Astrocyte of the hippocampus (primary cell): ENCODE measurements at places on chromosomes 1 and 21.

GRCh38 chr1:26038477-26038876, 7.4 kb downstream of the SLC30A2 start:
- no peak for DNase-seq

DNA sequence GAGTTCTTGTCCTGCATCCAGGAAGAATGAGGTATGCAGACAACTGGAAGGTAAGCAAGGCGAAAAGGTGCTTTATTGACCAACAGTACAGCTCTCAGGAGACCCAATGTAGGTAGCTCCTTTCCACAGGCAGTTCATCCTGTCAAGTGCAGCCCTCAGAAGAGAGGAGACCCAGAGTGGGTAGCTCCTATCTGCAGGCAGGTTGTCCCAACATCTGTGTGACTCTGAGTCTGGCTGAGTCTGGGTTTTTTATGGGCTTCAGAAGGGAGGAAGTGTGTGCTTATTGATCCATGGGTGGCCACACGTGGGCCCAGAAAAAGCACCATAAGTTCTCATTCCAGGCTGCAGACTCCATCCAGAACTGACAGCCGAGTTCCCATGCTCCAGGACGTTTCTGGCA, 34.0 kb downstream of the ZNF691 start:
- DNase-seq: no peak

DNA sequence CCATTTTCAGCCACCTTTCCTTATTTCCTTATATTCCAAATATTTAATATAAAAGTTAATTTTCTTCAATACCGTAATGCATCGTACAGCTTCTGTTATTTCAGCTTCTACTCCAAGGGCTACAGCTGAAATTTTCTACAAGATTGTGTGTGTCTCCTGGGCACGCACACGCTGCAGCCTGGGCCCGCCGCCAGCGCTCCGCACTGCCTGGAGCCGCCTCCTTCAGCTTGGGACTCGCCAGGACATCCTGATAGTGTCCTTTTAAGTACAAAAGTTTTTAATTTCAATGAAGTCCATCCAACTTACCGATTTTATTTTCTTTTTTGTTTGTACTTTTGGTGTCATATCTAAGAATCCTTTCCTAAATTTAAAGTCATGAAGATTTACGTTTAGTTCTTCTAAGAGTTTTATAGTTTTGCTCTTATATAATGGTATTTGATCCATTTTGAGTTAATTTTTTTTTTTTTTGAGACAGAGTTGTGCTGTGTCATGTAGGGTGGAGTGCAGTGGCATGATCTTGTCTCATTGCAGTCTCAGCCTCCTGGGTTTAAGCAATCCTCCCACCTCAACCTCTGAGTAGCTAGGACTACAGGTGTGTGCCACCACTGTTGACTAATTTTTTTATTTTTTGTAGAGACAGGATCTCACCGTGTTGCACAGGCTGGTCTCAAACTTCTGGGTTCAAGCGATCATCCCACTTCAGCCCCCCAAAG, 82.8 kb downstream of the AXDND1 start:
- DNase-seq: no peak

GRCh38 chr1:104932949-104933679, 1183.4 kb downstream of the AMY1C start:
- no peak for DNase-seq

GRCh38 chr21:36403713-36404112, 18.5 kb downstream of the CHAF1B start:
- no peak for DNase-seq

DNA sequence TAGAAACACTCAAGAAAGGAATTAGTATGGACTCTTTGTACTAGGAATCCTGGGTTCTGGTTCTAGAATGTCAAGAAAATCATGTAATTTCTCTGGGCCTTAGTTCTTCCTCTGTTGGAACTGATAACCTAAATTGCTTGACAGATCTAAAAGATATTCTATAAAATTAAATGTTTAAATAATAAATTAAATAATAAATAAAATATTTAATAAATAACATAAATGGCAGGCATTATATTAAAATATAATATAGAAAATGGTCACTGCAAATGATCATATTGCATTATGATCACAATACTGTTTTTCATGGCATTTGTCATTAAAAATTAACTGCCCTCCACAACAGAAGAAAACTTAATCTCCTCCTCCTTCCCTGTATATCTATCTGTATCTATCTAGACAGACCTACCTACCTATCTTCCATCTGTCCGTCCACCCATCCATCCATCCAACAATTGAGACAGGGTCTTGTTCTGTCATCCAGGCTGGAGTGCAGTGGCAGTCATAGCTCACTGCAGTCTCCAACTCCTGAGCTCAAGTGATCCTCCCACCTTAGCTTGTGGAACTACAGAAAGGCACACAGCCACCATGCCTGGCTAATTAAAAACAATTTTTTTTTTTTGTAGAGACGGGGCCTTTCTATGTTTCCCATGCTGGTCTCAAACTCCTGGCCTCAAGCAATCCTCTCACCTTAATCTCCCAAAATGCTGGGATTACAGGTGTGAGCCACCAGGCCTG, 16.4 kb downstream of the NUCKS1 start:
- no peak for DNase-seq

DNA sequence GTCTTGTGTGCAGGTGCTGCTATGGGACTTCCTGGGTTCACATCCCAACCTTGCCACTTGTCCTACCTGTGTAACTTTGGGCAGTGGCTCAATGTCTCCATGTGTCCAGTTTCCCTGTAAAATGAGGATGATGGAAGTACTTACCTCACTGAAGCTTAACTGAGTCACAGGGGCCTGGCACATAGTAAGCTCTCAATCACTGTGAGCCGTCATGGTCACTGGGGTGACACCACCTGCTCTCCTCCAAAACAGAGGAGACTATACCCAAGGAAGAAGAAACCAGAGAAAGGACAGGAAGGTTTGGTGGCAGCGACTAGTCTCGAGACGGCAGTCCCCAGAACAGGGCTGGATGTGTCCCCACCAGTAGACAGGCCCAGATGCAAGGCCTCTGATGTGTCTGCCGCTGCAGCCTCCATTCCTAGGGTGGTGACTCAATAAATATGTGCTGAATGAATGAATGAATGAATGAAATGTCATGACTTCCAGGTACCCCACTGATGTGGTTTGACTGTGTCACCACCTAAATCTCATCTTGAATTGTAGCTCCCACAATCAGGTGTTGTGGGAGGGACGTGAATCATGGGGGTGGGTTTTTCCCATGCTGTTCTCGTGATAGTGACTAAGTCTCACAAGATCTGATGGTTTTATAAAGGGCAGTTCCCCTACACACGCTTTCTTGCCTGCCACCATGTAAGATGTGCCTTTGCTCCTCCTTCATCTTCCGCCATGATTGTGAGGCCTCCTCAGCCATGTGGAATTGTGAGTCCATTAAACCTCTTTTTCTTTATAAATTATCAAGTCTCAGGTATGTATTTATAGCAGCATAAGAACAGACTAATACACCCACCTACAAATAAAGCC, 13.0 kb upstream of the LRP8 start:
- no peak for DNase-seq

- no peak for DNase-seq
These were observed 2.2 kb downstream of the KRTAP19-1 start for GRCh38 chr21:30478004-30478403.

- DNase-seq: no peak
These were observed 10.3 kb upstream of the FHAD1 start for GRCh38 chr1:15236746-15237145.

- DNase-seq: no peak
These were observed 506.3 kb downstream of the LMO4 start for GRCh38 chr1:87834941-87835340.

DNA sequence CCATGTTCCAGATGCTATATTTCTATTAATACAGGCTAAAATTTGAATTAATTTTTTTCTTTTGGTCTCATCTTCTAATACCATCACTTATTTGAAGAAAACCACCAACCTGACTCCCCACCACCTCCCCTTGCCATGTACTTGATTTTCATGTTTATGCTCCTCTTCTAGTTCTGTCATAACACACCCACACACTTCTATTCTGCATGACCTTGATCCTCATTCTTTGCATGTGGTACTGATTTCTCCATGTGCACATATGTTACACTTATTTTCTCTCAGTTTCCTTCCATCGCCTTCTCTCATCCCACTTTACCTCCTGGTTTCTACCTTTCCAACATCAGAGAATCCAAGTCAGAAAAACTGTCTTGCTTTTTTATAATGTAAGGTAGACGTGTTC, 78.9 kb upstream of the ARID1A start:
- no peak for DNase-seq
